Hematopoietic multipotent progenitor cell treated with erythropoietin and hydrocortisone succinate and interleukin-3 and kit ligand, for 17 days (in vitro differentiated cells): ENCODE measurements at places on chromosomes 7 and 10.

- no peak for DNase-seq
Measured at GRCh38 chr7:70402069-70402468, 729.9 kb upstream of the GALNT17 start.

GRCh38 chr7:96236198-96237039, 85.5 kb downstream of the SLC25A13 start:
- DNase-seq = no peak

DNA sequence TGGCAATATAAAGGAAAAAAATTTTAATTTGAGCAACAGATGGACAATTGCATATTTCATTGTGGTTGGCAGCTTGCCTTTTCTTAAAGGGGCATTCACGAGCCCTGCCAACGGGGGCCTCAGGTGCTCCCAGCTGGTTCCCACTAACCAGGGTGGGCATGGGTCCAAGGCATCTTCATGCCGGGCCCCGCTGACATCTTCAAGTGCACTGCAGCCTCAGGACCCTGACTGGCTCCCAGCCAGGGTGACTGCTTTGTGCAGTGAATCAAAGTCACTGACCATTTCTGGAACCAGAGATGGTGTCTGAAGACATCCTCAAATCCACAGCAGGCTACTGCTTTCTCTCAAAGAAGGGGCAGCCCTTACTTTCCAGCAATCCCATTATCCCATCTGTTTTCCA, 275.2 kb upstream of the MGMT start:
- no peak for DNase-seq

GRCh38 chr10:124256151-124256550, 162.6 kb downstream of the OAT start:
- no peak for DNase-seq

DNA sequence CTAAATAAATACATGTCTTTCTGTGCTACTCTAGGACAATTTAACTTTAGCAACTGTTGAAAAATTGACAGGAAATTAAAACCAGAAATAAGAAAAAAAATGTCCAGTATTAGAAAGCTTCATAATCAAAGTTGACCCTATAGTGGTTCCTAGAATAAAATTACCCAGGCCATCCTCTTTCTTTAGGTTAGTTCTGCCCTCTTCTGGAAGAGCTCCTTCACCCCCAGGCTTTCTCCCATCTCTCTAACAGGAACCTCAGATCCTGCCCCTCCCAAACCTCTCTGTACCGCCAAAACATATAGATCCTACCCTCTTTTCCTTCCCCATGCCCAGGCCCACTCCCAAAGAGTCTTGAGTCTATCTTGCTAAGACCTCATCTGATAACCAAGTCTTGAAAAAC, 159.4 kb upstream of the CDK1 start:
- DNase-seq = no peak

DNA sequence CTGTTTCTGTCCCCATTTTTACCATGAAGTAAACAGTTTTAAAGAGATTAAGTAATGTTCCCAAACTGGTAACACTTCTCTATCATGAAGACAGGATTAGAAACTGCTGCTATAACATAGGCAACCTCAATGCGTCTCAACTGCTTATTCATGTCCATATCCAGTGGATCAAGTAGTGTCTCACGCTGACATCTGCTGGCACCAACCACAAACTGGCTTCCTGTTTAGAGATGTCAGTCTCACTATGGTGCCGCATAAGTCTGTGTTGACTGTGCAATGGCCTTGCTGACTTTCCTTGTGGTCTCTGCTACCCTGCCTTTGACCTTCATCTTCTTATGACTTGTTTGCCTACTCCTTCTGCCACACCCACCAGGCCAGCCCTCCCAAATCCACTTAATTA, 369.6 kb upstream of the DPP6 start:
- DNase-seq = no peak

- DNase-seq = no peak
Measured at GRCh38 chr10:69419096-69419743, 2.5 kb upstream of the TACR2 start.

DNA sequence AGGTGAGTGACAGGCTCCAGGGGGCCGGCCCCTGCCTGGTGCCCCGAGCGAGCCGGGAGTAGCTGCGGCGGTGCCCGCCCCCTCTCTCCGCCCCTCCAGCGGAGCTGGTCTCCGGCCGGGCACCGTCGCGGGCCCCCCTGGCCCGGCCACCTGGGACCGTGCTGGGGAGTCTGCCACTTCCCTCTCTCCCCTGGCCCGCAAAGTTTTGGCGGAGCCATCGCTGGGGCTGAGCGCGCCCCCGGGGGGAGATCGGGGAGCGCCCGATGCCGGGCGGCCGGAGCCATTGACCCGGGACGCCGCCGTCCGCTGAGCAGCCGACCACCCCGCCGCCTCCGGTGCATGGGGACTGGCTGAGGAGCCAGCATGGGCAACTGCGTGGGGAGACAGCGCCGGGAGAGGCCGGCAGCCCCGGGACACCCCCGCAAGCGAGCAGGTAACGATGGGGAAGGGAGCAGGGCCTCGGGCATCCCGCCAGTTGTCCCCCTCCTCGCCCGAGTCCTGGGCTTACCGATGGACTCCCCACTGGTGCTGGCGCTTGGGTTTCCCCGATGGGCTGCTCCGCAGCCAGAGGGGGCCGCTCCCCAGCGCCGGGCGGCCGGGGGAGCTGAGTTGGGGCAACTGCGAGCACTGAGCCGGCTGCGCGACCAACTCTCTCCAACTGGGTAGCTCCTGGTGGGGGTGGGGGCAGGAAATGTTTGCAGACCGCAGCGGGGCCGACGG, at the start of gene UBTD1:
Gene UBTD1, plus strand, starts transcription at position 84 of the 720 bp plus-strand sequence. Its CDS starts 280 bp downstream, at position 364.
- DNase-seq = no peak
